ENCODE measurements at places on chromosomes 4 and X. TPM values are rescaled to one million over a fixed set of nuclear protein-coding genes. Genes with fewer than 3 reads are reported as not detected.

DNA sequence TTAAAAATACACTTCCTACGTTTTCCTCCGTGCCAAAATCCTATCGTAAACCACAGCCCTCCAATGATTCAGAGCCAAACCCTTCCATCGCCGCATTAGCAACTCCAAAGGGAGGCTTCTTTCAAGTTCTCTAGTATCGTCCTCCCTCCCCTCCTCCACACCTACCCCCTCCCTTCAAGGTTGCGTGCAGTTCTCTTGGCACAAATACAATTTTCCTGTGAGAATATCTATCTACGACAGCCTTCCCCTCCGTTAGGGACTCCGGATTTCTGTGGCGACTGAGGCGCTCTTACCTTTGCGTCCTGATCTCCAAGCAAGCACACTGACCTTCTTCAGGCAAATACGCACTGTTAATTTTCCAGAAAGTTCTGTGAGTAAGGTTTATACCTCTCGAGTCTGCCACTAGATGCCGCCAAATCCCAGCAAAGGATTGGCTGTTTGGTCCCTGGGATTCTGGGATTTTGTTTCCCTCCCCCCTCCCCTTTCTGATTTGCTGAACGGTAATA, 1.2 kb upstream of the MORF4L2 start:
- H3K27me3 ChIP-seq, result peaks cover 15% of the 10 kb centered on the region
- H3K27ac ChIP-seq, result no peak overlapping the region

DNA sequence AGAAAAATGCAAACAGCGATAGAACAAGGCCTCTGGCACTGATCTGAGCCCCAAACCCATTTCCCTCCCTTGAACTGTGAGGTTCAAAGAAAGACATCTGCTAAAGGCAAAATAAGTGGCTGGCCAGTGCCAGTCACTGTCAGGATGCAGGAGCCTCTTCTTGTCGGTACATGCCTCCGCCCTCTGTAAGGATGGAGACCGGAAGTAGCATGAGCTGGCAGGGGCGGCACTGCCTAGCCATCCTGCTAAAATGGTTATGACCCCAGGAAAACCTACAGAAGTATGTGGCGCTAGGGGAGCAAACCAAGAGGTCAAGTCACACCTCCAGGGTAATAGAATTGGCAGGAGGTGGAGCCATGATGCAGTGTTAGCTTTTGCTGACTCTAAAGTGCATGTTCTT, 180.3 kb downstream of the DCLK2 start:
- H3K27me3 ChIP-seq, result no peaks in the 10 kb centered on the region
- H3K4me1 ChIP-seq, result peaks cover 19% of the 10 kb centered on the region
- peaks cover 7% of the 10 kb centered on the region for H3K36me3 ChIP-seq
- DNase-seq, result peak; percentile 49

DNA sequence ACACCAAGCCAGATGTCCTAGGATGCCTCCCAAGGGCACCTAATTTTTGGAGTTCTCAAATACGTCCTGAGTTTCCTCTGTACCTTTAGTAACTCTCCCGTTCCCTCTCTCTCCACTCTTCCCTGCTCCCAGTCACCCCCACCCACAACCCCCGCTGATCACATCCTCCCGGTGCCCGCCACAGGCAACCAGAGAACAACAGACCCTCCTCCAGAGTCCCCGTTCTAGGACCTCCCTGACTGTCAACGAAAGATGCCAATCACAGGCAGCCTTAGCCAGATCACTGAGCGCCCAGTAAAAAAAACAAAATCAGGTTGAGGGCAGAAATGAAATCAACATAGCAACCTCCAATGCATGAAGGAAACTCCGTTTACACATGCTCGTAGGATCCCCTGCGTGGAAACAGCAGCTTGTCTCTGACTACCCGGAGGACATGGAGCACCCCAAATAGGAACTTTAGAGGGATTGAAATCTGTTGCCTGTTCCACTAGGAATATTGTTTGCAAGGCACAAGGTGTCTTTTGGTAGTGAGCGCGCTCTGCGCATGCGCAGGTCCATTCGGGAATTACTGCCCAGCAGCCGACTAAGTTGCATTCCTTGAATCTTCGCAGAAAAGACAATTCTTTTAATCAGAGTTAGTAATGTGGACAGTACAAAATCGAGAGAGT, at the start of gene GABRB1:
TSS of gene GABRB1 (plus strand) at position 557 of the 668 bp plus-strand sequence.
- peaks cover 75% of the 10 kb centered on the region for H3K27me3 ChIP-seq
- H3K4me1 ChIP-seq, result peaks cover 13% of the 10 kb centered on the region
- no peaks in the 10 kb centered on the region for H3K36me3 ChIP-seq

GRCh38 chrX:10656214-10656613, 35.8 kb upstream of the MID1 start:
- no peaks in the 10 kb centered on the region for H3K36me3 ChIP-seq
- H3K4me3 ChIP-seq, result no peak overlapping the region
- H3K27ac ChIP-seq, result no peak overlapping the region
- no peak for DNase-seq

DNA sequence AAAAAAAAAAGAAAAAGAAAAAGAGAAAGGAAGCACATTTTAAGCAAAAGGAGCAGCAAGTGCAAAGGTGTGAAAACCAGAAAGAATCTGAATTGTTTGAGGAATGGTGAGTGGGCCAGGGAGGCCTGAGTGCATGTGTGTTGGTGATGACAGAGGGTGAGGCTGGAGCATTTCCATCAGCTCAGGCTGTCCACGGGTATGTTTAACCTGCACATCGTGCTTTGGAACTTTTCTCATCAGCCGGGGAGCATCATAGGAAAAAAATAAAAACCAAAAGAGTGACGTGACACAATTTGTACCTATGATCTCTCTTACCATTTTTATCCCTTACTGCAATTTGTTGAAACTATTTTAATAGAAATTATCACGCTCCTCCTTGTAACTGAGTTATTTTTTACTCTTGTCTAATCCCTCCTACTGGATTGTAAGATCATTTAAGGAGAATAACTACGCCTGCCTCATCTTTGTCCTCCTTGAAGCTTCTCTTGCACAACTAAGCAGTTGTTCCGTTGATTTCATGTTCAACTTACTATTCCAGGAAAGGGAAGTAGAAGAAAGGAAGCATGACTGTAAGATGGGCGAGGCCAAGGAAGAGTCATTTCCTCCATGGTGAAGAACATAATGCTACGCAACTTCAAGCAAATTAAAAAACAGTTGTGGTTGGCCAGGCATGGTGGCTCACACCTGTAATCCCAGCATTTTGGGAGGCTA, 7.0 kb downstream of the PALLD start:
- peaks cover 5% of the 10 kb centered on the region for H3K4me1 ChIP-seq
- H3K4me3 ChIP-seq, result no peak overlapping the region
- H3K27me3 ChIP-seq, result no peaks in the 10 kb centered on the region
- H3K27ac ChIP-seq, result no peak overlapping the region

HNRNPH2 gene
- total RNA-seq, result 44.2 TPM

FAM47B gene
- not detected for total RNA-seq

GRCh38 chr4:185969657-185970056, 99.3 kb upstream of the TLR3 start:
- H3K27ac ChIP-seq, result no peak overlapping the region
- no peak overlapping the region for H3K4me3 ChIP-seq
- H3K36me3 ChIP-seq, result no peaks in the 10 kb centered on the region
- H3K27me3 ChIP-seq, result no peaks in the 10 kb centered on the region

GRCh38 chrX:41108007-41108406, 22.8 kb downstream of the USP9X start:
- H3K4me1 ChIP-seq, result peaks cover 6% of the 10 kb centered on the region
- H3K4me3 ChIP-seq, result no peak overlapping the region
- no peaks in the 10 kb centered on the region for H3K36me3 ChIP-seq

- peaks cover 14% of the 10 kb centered on the region for H3K4me1 ChIP-seq
- H3K4me3 ChIP-seq, result no peak overlapping the region
- no peak for DNase-seq
- H3K27ac ChIP-seq, result peak overlapping the region; percentile 46
Observed at GRCh38 chr4:174540175-174540574, 17.9 kb upstream of the HPGD start.

- no peak overlapping the region for H3K4me3 ChIP-seq
- H3K27me3 ChIP-seq, result peaks cover 56% of the 10 kb centered on the region
- H3K36me3 ChIP-seq, result no peaks in the 10 kb centered on the region
- DNase-seq, result peak; percentile 58
Observed at GRCh38 chrX:114976292-114976691, 41.1 kb downstream of the IL13RA2 start.

DNA sequence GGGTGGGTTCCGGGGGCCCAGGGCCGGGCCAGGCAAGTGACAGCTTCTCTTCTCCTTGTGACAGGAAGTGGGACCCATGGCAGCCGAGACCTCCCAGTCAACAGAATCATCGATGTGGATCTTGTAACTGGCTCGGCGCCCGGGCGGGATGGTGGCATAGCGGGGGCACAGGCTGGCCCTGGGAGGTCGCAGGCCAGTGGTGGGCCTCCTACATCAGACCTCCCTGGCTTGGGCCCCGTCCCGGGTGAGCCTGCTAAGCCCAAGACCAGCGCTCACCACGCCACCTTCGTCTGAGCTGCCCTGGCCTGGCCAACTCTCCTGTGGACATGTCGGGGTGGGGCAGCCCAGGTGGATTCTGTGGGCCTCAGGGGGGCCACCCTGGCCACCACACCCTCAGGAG, 2.4 kb upstream of the HGFAC start:
- H3K36me3 ChIP-seq, result no peaks in the 10 kb centered on the region
- no peak overlapping the region for H3K4me3 ChIP-seq

DNA sequence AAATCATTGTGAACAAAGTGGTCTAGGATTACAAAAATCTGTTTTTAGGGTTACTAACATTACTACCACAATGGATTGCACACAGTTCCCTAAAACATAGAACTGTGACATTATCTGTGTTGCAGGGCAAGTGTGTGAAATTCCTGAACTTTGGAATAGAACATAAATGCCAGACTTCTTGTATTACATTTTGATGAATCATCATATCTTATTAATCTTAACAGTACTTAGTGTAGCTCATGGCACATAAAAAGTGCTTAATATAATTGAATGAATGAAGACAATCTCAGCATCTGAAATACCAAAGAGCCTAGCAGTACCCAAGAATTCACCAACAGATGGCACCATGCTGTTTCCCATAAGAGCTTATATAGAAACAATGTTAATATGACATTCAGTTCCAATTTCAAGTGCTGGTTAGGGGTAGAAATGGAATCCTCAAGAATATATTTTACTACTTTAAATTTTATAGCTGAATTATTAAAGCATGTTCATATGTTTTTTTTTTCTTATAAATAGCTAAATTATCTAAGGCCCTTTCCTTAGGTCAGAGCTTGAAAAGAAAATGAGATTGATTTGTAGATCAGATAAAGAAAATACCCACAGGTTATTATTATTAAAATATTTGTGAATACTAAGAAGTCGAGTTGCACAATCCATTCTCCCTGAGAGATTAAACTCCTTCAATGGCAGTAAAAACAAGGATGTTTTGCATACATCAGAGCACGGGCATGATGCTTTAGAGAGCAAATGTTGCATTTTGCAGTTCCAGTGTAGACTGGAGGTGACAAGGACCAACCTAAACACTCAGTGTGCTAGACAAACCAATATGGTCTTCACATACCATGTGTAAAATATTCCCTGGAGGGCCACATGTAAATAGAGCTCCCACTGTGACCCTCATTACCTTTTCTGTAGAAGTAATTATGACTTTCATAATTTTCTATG, 25.7 kb upstream of the SHISA3 start:
- H3K27ac ChIP-seq, result no peak overlapping the region
- no peaks in the 10 kb centered on the region for H3K4me1 ChIP-seq
- H3K27me3 ChIP-seq, result no peaks in the 10 kb centered on the region
- no peaks in the 10 kb centered on the region for H3K36me3 ChIP-seq

ARL9 gene
- total RNA-seq, result 0.22 TPM

GRCh38 chr4:76597423-76597979, 162.5 kb downstream of the SHROOM3 start:
- no peak overlapping the region for H3K4me3 ChIP-seq
- no peak overlapping the region for H3K27ac ChIP-seq
- DNase-seq, result peak; percentile 36
- H3K36me3 ChIP-seq, result no peaks in the 10 kb centered on the region
- no peaks in the 10 kb centered on the region for H3K4me1 ChIP-seq

GRCh38 chr4:58359590-58359989, 1249.4 kb upstream of the IGFBP7 start:
- no peak overlapping the region for H3K4me3 ChIP-seq
- no peaks in the 10 kb centered on the region for H3K36me3 ChIP-seq
- H3K4me1 ChIP-seq, result no peaks in the 10 kb centered on the region
- H3K27me3 ChIP-seq, result no peaks in the 10 kb centered on the region
- DNase-seq, result no peak

SLC6A14 gene
- 0.44 TPM for total RNA-seq

SSX2B gene
- total RNA-seq, result not detected

GRCh38 chrX:51024106-51024696, 113.7 kb downstream of the BMP15 start:
- no peak overlapping the region for H3K4me3 ChIP-seq
- no peaks in the 10 kb centered on the region for H3K36me3 ChIP-seq
- peaks cover 39% of the 10 kb centered on the region for H3K27me3 ChIP-seq
- no peak overlapping the region for H3K27ac ChIP-seq
- DNase-seq, result no peak
- no peaks in the 10 kb centered on the region for H3K4me1 ChIP-seq

DNA sequence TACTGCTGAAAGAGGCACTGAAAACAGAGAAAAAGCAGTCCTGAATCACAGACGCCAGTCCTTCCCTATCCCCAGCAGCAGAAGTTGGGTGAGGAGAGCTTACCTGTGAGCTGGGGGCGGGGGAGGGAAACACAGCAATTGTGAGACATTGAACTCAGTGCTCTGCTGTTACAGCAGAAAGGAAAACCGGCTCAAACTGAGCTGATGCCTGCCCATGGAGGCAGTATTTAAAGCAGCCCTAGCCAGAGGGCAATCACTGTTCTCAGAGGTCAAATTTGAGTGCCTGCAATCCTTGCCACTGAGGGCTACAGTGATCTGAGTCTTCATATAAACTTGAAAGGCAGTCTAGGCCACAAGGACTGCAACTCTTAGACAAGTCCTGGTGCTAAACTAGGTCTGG, 220.7 kb downstream of the GRXCR1 start:
- H3K36me3 ChIP-seq, result no peaks in the 10 kb centered on the region
- H3K4me1 ChIP-seq, result no peaks in the 10 kb centered on the region
- DNase-seq, result no peak
- no peaks in the 10 kb centered on the region for H3K27me3 ChIP-seq

CCSER1 gene
- 0.74 TPM for total RNA-seq

- DNase-seq, result no peak
- H3K4me3 ChIP-seq, result no peak overlapping the region
- no peak overlapping the region for H3K27ac ChIP-seq
- H3K36me3 ChIP-seq, result no peaks in the 10 kb centered on the region
Observed at GRCh38 chr4:11223311-11223710, 205.4 kb downstream of the HS3ST1 start.

CCDC120 gene
- total RNA-seq, result 14.4 TPM

DNA sequence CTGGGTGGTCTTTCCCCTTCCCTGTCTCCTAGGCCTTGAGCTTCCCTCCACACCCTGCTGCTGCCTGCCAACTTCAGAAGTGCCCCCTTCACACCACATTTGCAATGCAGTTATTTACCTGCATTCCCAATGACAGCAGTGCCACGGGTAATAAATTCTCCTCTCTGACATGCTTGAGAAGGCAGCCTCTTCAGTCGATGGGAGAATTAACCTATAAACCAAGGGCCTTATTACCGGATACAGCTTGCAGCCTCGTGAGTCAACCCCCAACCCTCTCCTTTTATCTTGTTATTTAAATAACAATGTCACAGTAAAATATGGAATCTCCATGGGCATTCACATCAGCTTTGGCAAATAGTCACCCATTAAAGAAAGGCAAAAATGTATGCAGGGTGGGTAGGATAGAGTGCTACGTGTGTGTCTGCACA, 34.7 kb upstream of the LGI2 start:
- no peak overlapping the region for H3K27ac ChIP-seq
- no peaks in the 10 kb centered on the region for H3K27me3 ChIP-seq
- DNase-seq, result no peak
- no peaks in the 10 kb centered on the region for H3K36me3 ChIP-seq

CSAG1 gene
- not detected for total RNA-seq

Data from MCF 10A (cell line).